ENCODE measurements at places on chromosomes 1 and 21.

DNA sequence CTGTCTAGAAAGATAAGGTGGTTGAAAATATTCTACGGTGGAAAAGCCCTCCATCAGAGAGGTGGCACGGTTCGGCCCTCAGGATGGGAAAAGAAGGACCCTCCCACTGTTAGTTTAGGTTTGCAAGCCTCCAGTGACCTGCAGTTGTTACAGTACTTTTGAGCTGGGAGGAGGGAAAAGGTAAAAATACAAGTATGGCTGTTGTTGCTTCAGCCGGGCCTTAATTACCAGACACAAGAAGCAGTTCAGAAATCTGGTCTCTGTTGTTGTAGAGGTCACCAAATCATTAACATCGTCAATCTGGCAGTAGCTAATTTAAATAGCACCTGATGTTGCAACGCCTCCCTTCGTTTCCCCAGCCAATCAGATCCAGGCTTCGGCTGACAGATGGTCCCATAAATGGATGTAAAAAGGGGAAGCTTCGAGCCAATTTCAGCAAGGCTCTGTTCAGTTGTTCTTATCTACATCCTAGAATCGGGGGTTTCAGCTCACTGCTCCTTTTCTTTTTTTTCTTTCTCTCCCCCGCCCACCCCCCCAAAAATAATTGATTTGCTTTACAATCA is at the start of gene ELAVL4:
Gene ELAVL4, plus strand, starts transcription at position 424 of the 563 bp plus-strand sequence. CDS start 270 bp downstream, outside the sequence.
- no peak for DNase-seq

DNA sequence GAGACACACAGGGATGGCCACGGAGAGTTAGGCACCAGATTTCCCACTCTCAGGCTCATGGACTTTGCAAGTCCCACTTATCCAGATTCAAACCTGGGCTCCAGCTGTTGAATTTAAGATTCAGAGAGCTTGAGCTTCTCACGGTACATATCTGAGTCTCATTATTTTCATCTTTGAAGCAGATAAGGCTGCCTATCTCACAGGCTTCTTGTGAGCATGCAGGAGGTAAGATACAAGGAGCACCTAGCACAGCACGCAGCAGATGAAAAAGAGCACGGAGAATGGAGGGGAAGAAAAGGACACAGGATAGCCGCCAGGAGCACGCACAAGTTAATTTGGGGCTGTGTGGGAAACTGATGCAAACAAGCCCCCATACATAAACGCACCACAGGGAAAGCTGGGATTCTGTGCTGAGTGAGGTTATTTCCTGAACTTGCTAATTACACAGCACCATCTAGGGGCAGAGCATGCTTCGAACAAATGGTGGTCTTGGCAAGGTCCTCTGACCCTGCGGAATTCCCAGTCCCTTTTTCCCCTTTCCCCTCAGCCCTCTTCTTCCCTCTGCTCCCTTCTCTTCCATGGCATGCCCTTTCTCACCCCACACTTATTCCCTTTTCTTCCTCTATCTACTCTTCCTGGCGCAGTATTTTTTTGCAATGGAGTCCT is 134.7 kb upstream of the VANGL1 start:
- no peak for DNase-seq

DNA sequence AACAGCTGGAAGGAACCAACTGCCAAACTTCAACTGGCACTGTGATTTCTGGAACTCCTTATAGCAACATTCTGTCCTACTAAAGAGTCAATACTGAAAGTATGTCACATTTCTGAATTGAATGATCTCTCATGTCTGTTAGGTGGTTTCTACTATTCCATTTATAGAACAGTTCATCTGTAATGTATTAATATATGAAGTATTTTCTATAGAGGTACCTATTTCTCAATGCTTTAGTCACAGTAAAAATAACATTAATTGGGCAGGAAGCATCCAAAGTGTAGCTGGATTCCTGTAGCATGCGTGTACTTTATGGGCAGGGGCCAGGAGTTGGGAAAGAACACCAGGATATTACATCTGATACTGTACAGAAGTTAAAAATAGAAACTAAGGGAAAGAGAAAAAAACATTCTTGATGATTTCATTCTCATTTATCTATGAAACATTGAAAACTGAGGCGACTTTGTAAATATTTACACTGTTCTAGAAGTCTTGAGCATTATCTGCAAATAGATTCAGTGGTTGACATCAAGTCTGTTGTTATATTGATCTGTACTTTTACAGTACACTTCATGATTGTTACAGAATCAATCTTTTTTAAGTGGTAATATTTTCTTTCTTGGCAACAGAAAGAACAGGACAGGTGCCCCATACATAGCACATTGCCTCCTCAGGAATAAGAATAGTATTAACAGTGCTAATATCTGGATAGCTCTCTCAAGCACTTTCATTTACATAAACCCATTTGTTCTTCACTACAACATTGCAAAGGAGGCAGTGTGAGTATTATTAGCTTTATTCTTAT is 6.2 kb upstream of the ZNF281 start:
- DNase-seq: no peak

DNA sequence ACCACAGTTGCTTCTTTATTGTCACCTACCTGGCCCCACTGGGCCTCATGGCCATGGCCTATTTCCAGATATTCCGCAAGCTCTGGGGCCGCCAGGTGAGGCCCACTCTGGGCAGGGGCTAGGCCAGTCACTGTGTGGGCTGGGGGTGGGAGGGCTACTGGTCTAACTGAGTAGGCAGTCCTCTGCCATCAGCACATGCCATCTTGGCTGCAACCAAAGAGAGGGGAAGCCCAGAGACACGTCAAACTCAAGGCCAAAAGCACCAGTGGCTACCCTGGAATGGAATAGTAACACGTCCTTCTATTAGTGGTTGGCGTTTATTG is 4.0 kb downstream of the HCRTR1 start:
- DNase-seq: no peak

- DNase-seq: no peak
These were observed 129.8 kb downstream of the VAV3 start for GRCh38 chr1:107835151-107835670.

- no peak for DNase-seq
These were observed 5.5 kb downstream of the ACTRT2 start for GRCh38 chr1:3026581-3027391.

DNA sequence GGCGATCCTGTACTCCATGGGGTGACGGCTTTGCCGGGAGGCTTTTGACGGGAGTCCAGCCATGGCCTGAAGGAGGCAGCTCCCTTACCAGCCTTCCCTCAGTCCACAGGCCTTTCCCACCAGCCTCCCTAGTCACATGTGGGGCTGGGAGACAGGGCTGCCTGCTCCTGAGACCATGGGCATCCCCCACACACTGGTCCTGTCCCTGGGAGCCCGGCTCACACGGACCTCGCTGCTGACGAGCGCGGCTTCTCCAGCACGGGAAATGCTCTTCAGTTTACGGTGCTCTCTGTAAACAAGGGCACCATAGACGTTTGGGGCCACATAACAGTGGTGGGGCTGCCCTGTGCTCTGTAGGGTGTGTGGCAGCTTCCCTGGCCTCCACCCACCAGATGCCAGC is 104.5 kb upstream of the TMEM51 start:
- DNase-seq: no peak

DNA sequence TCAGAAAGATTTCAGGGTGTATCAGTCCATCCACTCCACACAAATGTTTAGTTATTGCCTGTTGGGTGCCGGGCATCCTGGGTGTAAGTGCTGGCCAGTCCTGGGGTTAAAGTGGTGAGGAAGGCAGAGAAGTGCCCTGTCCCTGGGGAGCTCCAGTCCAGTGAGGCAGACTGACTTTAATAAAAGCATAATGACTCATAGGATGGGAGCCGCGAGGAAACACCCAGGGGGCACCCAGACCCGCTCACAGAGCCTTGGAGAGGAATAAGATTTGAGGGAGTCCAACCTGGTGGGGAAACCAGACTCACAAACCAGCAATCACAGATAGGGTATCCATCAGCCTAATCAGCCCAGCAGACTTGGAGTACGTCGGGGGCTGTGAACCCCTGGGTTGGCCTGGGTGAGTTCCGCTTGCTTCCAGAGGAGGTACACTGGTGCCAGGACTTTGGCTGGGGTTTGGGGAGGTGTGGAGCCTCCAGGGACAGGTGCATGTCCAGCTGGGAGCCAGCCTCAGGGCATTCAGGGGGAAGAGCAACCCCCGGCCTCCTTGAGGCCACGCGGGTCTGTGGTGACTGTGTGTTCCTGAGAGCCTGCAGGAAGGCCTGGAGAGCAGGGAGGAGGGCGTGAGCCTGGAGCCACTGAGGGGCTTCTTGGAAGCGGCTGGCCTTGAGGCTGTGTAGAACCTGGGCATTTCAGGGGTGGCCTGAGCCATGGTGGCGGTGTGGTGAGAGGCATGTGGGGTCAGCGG is 3.7 kb downstream of the PEAR1 start:
- no peak for DNase-seq

GRCh38 chr1:92482665-92483609 is 3.8 kb downstream of the GFI1 start:
- peak; percentile 42 for DNase-seq

- DNase-seq: no peak
These were observed 31.9 kb downstream of the MATN1 start for GRCh38 chr1:30691480-30691879.

- no peak for DNase-seq
These were observed 46.0 kb upstream of the GUCA2A start for GRCh38 chr1:42210421-42211133.

- no peak for DNase-seq
These were observed 361.1 kb downstream of the TGFB2 start for GRCh38 chr1:218705911-218706893.

DNA sequence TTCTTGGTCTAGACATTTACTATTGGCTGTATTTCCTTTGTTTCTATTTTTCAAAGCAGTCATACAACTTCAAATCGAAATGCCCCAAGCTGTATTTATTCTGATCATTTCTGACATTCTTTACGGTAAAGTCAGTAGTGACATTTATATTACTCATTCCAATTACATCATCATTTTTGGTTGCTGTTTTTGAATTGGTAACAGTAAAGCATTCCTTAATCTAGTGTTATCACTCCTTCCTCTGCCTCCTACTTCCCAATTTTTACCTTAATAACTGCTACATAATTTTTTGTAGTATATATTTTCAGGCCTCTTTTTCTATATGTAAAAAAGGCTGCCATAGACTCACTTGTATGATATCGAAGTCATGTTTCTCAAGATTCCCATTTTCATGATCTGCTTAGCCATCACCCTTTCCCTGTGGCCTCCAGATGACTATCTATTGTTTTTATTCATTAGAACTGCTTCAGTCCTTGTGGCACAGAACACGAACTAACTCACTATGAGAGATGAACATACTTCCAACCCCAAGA is 167.2 kb downstream of the RUNX1 start:
- DNase-seq: no peak

GRCh38 chr1:181324797-181325616 is 158.3 kb upstream of the CACNA1E start:
- no peak for DNase-seq

- DNase-seq: no peak
These were observed 271.5 kb upstream of the BEND5 start for GRCh38 chr1:49048188-49048587.

- no peak for DNase-seq
These were observed 24.1 kb downstream of the RGS5 start for GRCh38 chr1:163178628-163179027.

DNA sequence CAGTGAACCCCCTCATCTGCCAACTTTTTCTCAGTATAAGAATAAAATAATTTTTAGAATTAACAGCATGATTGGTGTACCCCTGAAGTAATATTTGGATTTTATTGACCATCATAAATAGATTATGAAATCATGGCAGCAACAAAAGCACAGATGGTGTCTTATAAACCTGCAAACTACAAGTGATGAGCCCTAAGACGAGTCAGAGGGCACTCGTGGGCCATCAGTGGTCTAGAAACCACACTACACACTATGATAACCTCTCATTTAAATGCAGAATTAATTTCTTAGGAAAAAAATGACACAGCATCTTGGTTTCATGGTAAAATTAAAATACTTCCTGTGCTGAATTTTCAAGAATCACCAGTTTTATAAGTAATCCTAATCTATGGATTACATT is 312.4 kb downstream of the PTBP2 start:
- DNase-seq: no peak

- no peak for DNase-seq
These were observed 57.9 kb downstream of the NTMT2 start for GRCh38 chr1:170203693-170204092.

DNA sequence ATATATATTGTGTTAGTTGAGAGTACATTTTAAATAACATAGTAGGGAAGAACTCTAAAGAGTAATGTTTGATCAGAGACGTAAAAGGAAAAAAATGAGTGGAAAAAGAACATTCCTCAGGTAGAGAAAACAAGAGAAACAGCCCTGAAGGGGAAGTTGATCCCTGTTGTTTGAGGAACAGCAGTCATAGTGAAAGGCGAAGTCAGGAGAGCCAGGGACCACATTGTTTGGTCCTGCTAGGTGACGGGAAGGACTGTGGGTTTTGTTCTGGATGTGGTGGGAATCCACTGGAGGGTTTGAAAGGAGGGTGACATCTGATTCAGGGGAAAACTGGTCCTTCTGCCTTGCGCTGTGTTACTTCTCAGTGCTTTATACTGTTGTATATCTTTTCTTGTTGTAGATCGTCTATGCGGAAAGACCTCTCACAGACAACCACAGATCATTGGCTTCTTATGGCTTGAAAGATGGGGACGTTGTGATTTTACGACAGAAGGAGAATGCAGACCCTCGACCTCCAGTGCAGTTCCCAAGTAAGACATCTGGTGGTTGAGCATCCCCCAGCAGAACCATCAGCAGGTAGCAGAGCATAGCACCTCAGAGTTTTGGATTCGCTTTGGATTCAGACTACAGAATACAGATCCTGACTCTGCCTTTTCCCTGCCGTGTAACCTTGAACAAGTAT is 9.2 kb downstream of the DDI2 start:
- no peak for DNase-seq

DNA sequence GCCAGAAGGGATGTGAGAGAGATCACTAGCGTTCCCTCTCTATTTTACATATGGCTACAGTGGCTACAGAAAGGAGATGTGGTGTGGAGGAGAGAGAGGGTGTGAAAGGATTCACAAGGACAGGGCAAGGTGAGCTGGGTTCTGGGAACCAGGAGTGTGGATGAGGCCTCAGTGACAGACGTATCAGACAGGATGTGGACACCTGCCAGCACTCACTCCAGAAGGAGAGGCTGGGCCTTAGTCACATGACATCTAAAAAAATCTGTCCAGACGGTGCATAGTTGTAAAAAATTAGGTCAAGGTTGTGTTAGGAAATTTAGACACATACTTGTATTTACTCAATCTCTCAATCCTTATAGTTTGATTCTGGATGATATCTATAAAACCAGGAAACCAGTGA is 10.6 kb downstream of the TRIM67 start:
- DNase-seq: no peak

- no peak for DNase-seq
These were observed 207.4 kb downstream of the FGGY start for GRCh38 chr1:59504276-59504675.

- no peak for DNase-seq
These were observed 12.2 kb downstream of the ALG6 start for GRCh38 chr1:63379583-63379982.

DNA sequence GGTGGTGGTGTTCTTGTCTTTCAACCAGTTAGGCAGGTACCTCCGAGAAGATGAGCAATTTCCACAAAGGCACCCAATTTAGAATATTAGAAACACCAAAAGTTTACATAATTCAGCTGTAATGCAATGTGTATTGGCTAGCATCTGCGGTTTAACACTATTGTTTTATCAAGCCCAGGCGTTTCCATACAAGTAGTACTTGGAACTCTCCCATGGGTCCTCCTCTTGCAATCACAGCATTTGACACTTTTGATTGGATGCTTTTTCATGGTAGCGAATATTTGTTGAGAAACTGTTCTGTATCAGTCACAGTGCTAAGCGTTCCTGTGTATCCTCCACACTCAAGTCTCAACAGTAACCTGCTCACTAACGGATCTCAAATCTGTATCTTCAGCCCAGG is 20.1 kb upstream of the MAP1LC3C start:
- DNase-seq: no peak

GRCh38 chr1:114011796-114012195 is 32.5 kb downstream of the OLFML3 start:
- no peak for DNase-seq

- DNase-seq: no peak
These were observed 45.0 kb downstream of the NPHP4 start for GRCh38 chr1:5947071-5947821.
